Muscle of leg (tissue), 16 donors: ENCODE measurements at places on chromosomes 4 and X. TPM values are rescaled to one million over a fixed set of nuclear protein-coding genes. Genes with fewer than 3 reads are reported as not detected.

DNA sequence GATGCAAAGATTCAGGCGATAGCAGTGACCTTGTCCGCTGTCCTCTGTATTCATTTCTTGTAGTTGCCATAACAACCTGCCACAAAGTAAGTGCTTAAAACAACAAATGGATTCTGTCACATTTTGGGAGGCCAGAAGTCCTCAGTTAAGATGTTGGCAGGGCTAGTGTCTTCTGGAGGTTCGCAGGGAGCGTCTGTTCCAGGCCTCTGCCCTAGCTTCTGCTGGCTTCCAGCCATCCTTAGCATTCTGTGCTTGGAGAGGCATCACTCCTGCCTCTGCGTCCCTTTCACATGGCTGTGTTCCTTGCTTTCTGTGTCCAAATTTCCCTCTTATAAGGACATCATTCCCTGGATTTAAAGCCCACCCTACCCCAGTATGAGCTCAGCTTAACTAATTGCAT, 31.5 kb upstream of the ZNF185 start:
- DNase-seq: no peak

DNA sequence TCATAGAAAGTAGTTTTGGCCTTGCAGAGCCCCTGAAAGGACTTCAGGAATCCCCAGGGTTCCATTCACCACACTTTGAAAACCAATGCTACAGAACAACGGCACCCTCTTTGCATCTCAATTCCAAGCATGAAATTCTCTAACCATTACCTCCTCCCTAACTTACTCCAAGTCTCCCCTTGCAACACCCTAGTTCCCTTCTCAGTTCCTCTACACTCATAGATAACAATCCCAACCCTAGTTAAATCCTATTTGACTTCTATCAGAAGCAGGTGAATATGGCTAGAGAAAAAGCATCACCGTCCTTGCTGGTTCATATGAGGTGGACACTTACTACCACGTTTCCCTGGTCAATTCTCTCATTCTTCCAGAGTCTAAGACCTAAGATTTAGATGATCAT, 2.4 kb downstream of the RCHY1 start:
- DNase-seq: peak; percentile 3

- DNase-seq: peak; percentile 12
Observed at GRCh38 chrX:129091097-129091496, 432.2 kb downstream of the SMARCA1 start.

- no peak for DNase-seq
Observed at GRCh38 chrX:15675490-15675921, 10.9 kb upstream of the CLTRN start.

DNA sequence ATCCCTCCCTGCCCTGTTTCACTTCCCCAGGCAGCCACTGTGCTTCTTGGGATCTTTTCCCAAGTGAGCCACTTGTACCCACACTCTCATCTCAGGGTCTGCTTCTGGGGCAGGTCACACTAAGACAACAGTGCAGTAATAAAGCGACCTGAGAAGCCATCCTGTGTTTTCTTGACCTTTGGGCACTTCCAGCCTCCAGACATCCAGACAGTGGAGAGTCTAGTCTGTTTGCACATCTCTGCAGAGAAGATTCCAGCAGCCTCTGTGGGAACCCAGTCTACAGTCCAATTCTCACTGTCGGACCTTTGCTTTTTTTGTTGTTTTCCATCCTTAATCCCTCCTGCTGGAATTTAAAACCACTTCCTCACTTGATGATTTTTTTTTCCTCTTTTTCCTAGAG, 50.3 kb upstream of the ATP6AP2 start:
- DNase-seq: no peak

- DNase-seq: no peak
Observed at GRCh38 chr4:153481478-153481877, 15.3 kb downstream of the TMEM131L start.

DNA sequence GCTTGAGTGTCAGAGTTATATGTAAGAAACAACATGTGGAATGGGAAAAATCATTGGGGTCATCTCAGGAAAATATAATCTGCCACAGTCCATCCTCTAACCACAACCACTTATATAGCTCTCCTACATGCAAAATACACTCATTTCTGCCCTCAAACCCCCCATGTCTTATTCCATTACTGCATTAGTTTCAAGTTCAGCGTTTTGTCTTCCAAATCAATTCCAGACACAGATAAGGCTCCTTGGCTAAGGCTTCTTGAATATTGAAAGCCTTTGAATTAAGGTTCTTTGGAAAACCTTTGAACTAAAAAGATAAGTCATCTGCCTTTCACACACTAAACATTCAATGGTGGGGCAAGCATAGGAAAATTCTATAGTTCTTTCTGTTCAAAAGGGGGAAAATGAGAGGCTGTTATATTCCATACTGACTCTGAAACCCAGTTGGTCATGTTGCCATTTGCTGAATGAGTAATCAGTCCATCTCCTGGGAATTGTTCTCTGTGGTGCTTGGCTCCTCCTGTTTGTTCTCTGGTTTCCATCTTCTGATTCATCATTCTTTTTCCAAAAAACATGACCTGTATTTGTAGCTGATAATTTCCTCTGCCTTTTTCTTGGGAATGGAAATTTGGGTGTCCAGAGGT, 218.7 kb downstream of the BMPR1B start:
- DNase-seq: no peak

- no peak for DNase-seq
Observed at GRCh38 chr4:79292008-79292407, 33.9 kb downstream of the NAA11 start.

- no peak for DNase-seq
Observed at GRCh38 chr4:67721315-67721769, 20.4 kb upstream of the UBA6 start.

GRCh38 chr4:111074523-111075114, 451.7 kb upstream of the PITX2 start:
- no peak for DNase-seq

Gene PCDH11X
- polyA plus RNA-seq: 0.19 TPM

Gene H2BW2
- 0.41 TPM for polyA plus RNA-seq

GRCh38 chr4:37389967-37390580, 145.5 kb downstream of the NWD2 start:
- peak; percentile 62 for DNase-seq
